Effector memory CD8-positive, alpha-beta T cell (primary cell): ENCODE measurements at places on chromosomes 6 and 20.

GRCh38 chr6:112173221-112173804 is 81.1 kb downstream of the LAMA4 start:
- DNase-seq: no peak

- no peak for DNase-seq
Observed at GRCh38 chr20:14632906-14633305, 295.5 kb upstream of the FLRT3 start.

DNA sequence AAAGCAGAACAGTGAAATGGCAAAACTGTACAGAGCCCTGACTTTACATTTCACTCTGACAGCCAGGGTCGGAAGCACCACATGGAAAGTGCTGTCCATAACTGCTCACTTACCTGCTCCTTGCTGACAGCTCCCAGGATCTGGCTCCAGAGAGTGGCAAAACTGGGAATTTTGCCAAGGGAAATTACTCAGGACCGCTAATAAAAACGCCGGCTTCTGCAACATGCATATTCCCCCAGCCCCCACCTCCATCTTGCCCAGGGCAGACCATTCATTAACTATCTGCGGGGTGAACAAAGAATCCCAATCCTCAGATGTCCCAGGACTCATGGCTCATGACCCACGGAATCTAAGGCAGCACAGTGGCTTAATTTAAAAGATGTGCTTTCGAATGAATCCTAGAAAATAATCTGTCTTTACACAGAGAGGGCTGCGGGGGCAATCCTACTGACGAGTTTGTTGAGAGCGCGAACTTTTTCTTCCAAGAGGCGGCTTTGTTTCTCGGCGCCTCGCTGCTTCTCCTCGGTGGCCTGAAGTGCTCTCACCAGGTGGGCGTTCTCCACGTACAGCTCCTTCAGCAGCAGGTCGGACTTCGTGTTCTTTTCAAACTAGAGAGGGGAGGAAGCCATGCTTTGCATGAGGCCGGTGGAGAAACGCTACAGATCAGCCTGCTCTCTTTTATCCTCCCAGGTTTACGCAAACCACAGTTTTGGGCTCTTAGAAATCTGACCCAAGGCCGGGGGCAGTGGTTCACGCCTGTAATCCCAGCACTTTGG is 45.8 kb downstream of the GINS1 start:
- no peak for DNase-seq

GRCh38 chr6:78231002-78231401 is 578.2 kb downstream of the MEI4 start:
- no peak for DNase-seq

- DNase-seq: no peak
Observed at GRCh38 chr6:6518631-6519427, 69.7 kb upstream of the LY86 start.

GRCh38 chr20:37882961-37883712 is 19.8 kb upstream of the VSTM2L start:
- DNase-seq: no peak

GRCh38 chr6:73107016-73107415 is 118.3 kb downstream of the KHDC1L start:
- no peak for DNase-seq

GRCh38 chr20:6028818-6029217 is 25.0 kb downstream of the LRRN4 start:
- no peak for DNase-seq

GRCh38 chr20:60016406-60016805 is 58.2 kb downstream of the CDH26 start:
- DNase-seq: no peak

GRCh38 chr20:22507240-22507961 is 77.0 kb downstream of the FOXA2 start:
- DNase-seq: no peak

- DNase-seq: no peak
Observed at GRCh38 chr6:39804466-39805065, 12.4 kb downstream of the DAAM2 start.

DNA sequence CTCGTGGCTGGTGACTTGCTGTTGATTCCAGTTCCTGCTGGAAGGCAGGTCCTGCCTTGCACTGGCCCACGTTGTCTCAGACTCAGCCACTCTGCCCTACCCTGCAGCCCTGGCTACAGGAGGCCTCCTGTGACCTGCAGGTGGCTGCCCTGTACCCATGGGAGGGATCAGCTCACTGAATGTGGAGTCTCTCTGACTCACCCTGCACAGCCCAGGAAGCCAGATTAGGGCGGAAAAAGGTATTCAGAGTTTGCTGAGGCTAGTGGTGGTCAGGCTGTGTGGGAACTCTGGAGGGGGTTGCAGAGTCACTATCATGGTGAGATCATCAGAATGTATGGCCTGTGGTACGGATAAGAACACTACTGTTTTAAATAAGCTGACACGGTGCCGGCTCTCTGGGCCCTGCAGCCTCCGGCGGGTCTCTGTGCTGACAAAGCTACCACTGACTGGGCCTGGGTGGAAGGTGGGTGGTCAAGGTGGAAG is 24.7 kb upstream of the PYGB start:
- DNase-seq: no peak

GRCh38 chr6:849075-849506 is 156.2 kb upstream of the EXOC2 start:
- no peak for DNase-seq

GRCh38 chr6:30922447-30922852 is 8.4 kb downstream of the VARS2 start:
- no peak for DNase-seq

GRCh38 chr6:10837622-10837994 is 731 bp downstream of the MAK start:
- no peak for DNase-seq

GRCh38 chr6:117448011-117448410 is 22.3 kb upstream of the ROS1 start:
- DNase-seq: no peak

DNA sequence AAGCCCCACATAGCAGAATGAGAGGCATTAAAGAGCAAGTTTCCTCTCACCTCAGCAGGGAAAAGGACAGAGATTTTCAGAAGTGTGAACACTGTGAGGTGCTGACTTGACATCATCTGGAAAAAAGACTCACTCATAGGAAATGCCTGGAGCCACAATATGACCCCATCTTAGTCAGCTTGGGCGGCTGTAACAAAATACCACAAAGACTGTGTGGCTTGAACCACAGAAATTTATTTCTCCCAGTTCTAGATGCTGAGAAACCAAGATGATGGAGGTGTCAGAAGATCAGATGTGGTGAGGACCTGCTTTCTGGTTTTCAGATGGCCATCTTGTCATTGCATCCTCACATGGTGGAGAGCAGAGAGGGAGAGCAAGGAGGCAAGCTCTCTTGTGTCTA is 253.1 kb downstream of the ADGB start:
- DNase-seq: no peak

DNA sequence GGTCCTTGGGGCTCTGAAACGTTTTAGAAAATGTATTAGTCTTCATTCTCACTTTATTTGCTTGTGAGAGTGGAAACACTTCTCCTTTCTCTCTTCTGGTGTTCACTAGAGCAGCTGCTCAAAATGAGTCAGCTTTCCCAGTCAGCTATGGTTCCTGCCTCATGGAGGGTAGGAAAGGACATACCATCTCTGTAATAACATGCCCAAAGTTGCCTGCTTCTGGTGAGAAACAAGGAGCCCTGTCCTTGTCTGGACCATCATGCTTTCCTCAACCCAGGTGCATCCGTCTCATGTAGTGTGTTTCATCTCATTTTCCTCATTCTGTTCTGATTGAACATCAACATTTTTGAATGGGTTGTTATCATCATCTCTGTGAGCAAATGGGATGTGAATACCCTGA is 17.1 kb upstream of the TINAG start:
- no peak for DNase-seq

- no peak for DNase-seq
Observed at GRCh38 chr6:10271982-10272381, 142.9 kb downstream of the TFAP2A start.

DNA sequence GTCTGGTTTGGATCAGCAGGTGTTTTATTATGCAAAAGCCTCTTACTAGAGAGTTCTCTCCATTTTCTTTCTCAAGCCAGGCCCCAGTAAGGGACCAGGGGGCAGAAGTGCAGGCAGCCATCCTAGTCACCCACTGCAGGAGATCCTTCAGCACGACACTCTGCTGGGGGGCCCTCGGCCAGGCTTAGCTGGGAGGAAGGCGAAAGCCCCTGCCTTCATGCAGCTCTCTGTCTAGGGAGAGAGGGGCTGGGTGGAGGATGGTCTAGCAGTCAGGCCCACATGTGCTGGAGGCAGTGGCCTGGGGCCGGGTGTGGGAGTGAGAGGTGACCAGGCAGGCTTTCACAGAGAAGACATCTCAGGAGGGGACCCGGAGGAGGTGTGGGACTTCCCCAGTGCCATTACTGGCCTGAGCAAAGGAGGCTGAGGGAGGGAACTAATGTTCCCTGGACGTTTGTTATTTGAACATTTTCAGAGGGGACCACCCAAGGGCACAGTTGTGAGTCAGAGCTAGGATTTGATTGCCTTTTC is 33.5 kb upstream of the VSTM2L start:
- DNase-seq: no peak

DNA sequence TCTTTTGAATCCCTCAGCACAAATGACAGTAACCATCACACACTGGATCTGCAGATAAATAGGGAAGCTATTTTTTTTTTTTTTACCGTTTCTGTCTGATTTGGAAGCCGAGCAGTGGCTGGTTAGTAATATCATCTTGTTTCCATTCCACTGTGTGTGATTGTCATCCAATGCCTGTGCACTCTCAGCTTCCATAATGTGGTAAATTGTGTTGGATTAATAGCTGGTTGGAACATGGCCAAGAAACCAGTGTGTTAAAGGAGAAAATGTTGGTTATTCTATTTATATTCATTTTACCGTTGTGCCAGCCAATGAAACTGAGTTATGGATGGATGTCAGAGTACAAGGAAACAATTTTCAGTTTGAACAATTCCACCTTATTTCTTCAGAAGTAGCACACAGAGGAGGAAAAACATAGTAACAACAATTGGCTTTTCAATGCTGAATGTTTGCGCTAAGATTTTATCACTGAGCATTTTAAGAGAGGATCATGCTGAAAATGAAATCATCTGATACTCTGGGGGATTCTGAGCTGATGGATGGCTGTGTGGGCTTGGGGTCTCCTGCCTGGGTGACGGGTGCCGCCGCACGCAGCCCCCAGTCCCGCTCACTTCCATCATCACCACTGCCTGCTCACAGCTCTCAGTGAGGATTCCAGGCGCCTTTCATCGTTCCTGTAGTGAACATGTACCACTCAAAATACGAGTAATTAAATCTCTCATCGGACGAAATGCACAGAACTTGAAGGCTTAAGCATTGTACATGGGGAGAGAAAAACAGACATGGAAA is 40.7 kb upstream of the EXOC2 start:
- DNase-seq: no peak

DNA sequence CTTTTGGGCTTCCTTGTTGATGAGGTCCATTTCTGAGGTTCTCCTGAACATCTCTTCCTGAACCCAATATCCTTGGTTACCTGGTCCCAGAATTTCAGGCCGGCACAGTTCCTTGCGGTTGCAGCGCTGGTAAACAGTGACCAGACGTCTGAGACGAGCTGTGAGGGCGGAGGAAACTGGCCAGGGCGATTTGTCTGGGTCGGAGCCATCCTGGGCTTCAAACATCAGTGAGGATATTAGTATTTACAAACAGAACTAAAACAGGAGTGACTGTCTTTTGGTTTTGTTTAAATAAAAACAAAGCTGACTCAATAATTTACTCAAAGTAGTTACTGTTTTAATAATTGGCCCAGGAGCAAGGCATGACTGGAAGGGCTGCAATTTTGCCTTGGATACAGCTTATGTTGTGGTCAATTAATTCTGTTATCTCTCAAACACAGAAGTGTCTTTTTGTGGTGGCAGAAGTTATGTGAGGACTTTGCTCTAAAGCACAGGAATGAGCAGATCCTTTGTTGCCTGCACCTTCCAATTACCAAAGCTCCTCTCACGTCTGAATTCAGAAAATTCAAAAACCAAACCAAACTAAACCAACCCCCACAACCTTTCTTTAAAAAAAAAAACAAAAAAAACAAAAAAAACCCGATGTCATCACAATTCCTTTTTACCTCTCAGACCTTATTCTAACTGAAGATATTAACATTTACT is 58.7 kb upstream of the EMILIN3 start:
- DNase-seq: no peak

DNA sequence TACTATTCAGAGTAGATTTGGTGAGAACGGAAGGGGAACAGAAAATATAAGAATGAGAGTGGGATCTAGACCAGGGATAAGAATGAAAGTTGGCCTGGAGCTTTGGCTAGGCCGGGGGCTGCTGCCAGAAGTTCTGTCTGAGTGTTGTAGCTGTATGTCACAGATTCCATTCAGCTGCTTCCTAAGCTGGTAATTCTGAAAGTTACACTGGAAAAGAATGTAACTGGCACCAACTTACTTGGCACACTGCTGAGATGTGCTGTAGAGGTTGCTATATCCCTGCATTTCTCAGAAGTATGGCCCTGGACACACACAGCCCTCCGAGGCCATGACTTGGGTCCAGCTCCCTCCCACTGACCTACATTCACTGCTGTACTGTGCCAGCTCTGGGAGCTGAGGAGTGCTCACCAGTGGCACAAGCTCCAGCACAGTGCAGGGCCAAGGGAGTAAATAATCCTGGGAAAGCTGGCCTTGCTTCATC is 25.8 kb upstream of the TMEM217 start:
- DNase-seq: no peak

GRCh38 chr6:32203426-32204267 is 11.2 kb upstream of the GPSM3 start:
- no peak for DNase-seq

DNA sequence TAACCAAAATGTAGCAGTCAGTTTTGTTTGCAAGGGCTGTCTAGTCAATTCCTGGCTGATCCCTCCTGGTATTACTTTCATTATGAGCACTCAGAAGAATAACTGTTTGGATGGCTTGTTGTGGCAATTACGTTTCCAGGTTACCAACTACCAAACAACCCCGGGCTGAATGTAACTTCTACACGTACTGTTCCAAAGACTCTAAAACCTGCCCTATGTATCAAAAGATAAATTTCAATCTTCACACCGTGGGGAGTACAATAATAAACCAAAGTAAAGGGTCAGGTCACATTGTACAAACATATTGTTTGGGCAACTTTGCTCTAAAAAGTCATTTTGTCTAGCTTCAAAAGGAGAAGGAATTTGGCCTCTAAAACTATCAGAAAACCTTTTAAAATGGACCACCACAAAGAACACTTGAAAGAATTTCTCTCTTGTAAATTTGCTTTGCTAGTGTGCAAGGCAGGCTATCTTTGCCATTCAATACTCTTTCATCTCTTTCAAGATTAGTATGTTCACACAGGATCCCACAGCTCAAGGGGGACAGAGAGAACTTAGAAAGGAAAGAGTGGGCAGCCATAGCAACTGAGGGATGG is 27.6 kb downstream of the DCDC2 start:
- DNase-seq: no peak
